Stimulated activated CD4-positive, alpha-beta T cell treated with anti-CD3 and anti-CD28 coated beads, TNF-alpha, amount 100 ng/mL, for 4 hours (primary cell): ENCODE measurements at places on chromosomes 5 and 9.

GRCh38 chr9:2709645-2710101 is 7.6 kb upstream of the KCNV2 start:
- no peak for DNase-seq

GRCh38 chr5:170310256-170310926 is 12.8 kb upstream of the LCP2 start:
- DNase-seq: no peak

GRCh38 chr5:155050384-155051019 is 36.9 kb downstream of the KIF4B start:
- no peak for DNase-seq

GRCh38 chr5:122741681-122742080 is 33.2 kb upstream of the SNX2 start:
- no peak for DNase-seq

- DNase-seq: no peak
These were observed at the start of gene TRAF1 for GRCh38 chr9:120926397-120926928. Gene TRAF1 (minus strand): TSS chr9:120926796. CDS start chr9:120926075, 721 bp downstream.

- DNase-seq: no peak
These were observed 88.6 kb downstream of the COL5A1 start for GRCh38 chr9:134730011-134730760.

- no peak for DNase-seq
These were observed 609.2 kb downstream of the PSAT1 start for GRCh38 chr9:78905986-78906755.

GRCh38 chr5:180990882-180991242 is 2.2 kb downstream of the BTNL3 start:
- DNase-seq: no peak

- DNase-seq: no peak
These were observed 39.2 kb upstream of the NEK6 start for GRCh38 chr9:124218438-124218982.

DNA sequence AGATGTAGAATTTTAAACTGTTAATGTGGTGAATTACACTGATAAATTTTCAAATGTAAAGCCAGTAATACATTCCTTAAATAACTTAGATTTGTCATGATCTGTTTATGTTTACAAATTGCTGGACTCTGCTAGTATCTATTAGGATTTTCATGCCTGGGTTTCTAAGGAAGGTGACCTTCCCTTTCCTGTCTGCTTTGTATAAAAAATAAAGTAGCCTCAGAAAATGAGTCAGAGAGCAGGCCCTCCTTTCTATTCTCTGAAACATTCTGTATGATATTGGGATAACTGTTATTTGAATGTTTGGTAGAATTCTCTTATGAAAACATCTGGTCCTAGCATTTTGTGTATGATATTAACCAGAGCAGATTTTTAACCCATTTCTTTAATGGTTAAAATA is 255.3 kb downstream of the SYK start:
- DNase-seq: no peak

- no peak for DNase-seq
These were observed 109.9 kb downstream of the TMEM174 start for GRCh38 chr5:73282923-73283322.

- no peak for DNase-seq
These were observed 176.9 kb upstream of the WWC1 start for GRCh38 chr5:168114444-168115017.
